NT2/D1 (cell line): ENCODE measurements at places on chromosomes 7 and 10.

- no peak for DNase-seq
Measured at GRCh38 chr10:7285522-7286322, 125.1 kb downstream of the SFMBT2 start.

DNA sequence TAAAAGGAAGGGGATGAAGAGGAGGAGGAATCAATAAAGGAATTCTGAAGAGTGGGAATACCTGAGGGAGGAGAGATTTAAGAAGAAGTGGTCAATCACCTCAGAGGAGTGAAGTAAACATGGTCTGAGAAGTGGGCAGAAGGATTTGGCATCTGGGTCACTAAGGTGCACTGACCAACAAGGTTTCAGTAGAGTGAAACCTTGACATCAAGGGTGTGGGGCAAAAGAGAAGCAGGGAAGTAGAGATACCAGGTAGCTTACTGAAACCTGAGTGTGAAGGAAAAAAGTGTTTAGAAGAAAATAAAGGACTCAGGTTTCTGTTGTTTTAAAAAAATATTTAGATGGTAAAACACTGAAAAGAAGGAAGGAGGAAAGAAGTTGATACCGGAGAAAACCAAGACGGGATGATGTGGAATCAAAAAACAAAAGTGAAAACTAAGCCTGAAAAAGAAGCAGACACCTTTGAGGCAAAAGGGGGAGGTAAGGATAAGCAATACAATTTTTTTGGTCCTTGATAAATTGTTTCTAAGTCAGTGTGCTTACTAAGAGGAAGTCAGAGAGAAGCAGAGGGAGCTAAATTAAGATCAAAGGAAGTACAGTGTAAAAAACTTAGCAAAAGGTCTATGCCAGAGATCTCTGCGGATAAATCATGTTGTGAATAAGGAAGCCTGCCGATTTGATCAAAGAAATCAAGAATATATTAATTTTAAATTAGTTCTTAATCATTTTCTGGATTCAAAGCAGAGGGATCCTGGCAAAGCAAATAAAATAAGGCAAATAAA is 137.2 kb upstream of the GPR22 start:
- DNase-seq: no peak

GRCh38 chr7:47268851-47269836 is 312.8 kb downstream of the TNS3 start:
- no peak for DNase-seq

DNA sequence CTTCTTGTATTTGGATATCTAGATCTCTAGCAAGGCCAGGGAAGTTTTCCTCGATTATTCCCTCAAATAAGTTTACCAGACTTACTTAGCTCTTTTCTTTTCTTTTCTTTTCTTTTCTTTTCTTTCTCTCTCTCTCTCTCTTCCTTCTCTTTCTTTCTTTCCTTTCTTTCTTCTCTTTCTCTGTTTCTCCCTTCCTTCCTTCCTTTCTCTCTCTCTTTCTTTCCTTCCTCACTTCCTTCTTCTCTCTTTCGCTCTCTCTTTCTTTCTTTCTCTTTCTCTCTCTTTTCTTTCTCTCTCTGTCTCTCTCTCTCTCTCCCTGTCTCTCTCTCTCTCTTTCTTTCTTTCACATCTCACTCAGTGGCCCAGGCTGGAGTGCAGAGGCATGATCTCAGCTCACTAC is 37.0 kb downstream of the UPP1 start:
- no peak for DNase-seq

DNA sequence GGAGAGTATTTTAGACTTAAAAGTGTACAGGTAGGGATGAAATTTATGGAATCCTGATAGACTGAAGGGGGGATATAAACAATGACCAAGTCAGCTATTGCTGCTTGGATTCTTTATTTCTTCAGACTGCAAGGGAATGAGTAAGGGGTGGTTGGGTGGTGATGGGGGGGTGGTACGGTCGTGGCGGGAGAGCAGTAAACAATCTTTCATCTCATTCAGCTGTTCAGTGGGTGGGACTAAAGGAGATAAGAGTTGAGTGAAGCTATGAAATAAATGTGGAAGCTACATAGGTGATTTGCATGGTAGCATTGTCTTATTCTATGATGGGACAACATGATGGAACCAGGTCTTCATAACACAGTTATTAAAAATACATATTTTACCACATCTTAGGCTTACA is 1.8 kb downstream of the SEPTIN7 start:
- no peak for DNase-seq

- DNase-seq: peak; percentile 48
Measured at GRCh38 chr10:67788028-67788886, 49.7 kb downstream of the DNAJC12 start.

DNA sequence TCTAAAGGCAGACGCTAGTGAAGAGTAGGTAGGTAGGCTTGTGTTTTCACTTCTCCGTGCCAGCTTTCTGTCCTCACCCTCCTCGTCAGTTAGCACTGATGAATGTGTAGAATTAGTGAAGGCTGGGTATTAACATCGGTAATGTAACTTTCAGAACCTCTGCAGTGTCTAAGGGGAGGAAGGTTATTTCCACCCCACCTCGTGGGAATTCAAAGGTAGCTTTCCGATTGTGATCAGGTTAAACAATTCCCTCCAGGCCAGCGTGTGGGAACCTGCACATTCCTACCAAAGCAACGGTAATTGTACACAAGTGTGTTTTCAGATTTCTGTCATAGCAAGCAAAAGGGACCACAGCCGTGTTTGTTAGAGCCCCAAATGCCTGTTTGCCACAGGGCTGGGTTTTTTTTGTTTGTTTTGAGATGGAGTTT is 405.0 kb upstream of the GALNT17 start:
- no peak for DNase-seq

GRCh38 chr10:71349406-71349805 is 30.3 kb downstream of the SLC29A3 start:
- DNase-seq: no peak

GRCh38 chr10:97590748-97591495 is 1.4 kb downstream of the C10orf62 start:
- no peak for DNase-seq

- DNase-seq: no peak
Measured at GRCh38 chr7:132355048-132355447, 221.2 kb downstream of the PLXNA4 start.

- DNase-seq: no peak
Measured at GRCh38 chr7:11458736-11459483, 373.1 kb downstream of the THSD7A start.

DNA sequence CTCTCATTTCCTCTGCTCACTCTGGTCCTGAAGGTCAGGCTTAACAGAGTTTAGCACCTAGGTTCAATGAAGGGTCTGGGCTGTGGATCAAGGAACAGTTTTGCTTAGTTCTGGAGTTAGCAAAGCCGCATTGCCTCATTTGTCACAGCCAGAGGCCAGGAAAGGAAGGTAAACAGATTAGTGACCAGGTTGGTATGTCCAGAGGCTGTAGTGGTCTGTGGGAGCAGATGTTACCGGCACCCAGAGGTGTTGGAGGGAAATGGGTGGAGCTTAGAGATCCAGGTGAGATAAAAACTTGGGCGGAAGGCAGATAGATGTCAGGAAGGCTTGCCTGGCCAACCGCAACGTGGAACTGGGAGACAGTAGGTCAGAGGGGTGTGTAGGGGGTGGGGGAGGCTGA is 36.6 kb upstream of the ZMIZ2 start:
- DNase-seq: no peak

DNA sequence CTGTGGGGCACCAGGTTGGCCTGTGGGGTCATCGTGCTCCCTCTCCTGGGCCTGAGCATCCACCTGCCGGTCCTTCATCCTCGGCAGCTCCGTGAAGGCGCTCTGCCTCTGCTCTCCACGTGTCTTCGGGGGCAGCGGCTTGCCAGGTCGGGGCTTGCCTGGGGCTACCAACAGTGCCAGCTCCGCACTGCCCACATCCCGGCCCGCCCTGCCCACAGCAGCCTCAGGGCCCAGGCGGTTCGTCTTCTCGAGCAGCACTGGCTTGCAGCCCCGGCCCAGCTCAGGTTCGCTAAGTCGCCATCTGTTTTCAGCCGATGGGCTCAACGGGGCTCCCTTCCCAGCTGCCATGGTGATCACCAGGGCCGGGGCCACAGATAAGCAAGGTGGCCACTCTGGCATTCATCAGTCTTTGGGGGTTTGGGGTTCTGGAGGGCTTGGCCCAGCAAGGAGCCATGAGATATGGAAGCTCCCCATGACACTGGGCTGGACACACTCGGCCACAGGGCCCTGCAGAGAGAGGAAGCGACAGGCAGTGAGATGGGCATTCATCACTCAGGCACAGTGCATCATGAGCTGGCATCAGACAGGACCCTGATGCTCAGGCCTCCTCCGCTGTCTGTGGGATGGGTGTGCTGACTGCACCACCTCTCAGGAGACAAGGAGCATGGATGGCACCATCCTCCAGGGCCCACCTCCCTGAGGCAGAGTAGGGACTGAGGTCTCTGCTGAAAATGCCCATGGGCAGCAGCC is 15.5 kb downstream of the ZNF488 start:
- DNase-seq: no peak

- no peak for DNase-seq
Measured at GRCh38 chr7:120919466-120919865, 31.1 kb upstream of the ING3 start.

DNA sequence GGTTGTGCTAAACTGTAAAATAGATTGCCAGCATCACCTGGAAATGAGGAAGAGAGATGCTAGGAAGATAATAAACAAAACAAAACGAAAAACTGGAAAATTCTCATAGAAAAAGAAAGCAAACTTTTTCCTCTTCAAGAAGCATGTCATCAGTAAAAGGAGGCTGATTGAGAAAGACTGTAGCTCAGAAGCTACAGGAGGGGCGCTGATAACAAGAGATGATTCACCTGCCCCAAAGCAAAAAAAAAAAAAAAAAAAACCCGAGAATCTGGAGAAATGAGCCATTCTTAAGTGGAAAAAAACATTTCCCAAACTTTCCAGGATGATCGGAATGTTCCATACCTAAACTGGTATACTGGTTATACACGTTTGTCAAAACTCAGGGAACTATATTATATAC is 130.5 kb upstream of the C1QL3 start:
- DNase-seq: no peak

GRCh38 chr7:142586611-142587010 is 162.7 kb upstream of the PRSS1 start:
- DNase-seq: no peak

DNA sequence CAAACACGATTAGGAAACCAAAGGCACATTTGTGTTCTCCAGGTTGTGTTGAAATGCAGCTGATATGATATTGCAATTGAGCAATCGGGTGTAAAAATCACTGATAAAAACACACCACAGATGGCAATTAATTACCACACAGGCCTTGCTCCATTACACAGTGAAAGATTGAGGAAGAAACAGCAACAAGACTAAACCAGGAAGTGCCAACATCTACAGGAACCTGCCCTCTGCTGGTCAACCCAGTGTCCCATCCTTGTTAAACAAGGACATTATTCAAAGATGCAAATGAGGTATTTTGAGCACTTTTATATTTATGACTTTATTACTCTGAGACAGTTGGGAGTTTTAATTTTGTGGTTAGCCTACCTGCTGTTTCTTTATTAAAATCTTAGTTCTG is 765.6 kb upstream of the GHITM start:
- peak; percentile 13 for DNase-seq

- DNase-seq: no peak
Measured at GRCh38 chr10:72423426-72423825, 68.7 kb upstream of the DNAJB12 start.

GRCh38 chr7:45092931-45093235 is 4.1 kb upstream of the NACAD start:
- no peak for DNase-seq

GRCh38 chr10:116699471-116700150 is 42.8 kb downstream of the HSPA12A start:
- no peak for DNase-seq

GRCh38 chr10:131532745-131533341 is 221.3 kb upstream of the TCERG1L start:
- DNase-seq: no peak

DNA sequence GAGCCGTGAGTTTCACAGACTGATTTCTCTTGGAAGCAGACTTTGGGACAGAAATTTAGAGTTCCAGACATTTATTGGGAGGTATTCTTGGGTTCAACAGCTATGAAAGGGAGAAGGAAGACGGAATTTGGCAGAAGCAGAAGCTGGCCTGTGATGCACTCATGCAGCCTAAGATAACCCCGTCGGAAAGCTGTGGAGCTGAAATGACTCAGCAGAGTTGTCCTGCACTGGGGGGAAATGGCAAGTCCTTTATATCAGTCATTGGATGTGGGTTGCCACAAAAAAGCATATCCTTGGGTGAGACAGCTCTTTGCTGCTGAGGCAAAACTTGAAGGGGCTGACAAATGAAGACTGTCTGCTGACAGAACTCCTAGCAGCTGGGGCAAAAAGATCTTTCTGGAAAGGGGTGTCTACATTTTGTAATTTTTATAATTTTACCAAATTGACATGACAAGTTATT is 11.5 kb upstream of the MICU1 start:
- DNase-seq: no peak

GRCh38 chr7:55523366-55523765 is 48.9 kb downstream of the VOPP1 start:
- no peak for DNase-seq

GRCh38 chr10:131841661-131842139 is 59.1 kb upstream of the PPP2R2D start:
- DNase-seq: no peak

DNA sequence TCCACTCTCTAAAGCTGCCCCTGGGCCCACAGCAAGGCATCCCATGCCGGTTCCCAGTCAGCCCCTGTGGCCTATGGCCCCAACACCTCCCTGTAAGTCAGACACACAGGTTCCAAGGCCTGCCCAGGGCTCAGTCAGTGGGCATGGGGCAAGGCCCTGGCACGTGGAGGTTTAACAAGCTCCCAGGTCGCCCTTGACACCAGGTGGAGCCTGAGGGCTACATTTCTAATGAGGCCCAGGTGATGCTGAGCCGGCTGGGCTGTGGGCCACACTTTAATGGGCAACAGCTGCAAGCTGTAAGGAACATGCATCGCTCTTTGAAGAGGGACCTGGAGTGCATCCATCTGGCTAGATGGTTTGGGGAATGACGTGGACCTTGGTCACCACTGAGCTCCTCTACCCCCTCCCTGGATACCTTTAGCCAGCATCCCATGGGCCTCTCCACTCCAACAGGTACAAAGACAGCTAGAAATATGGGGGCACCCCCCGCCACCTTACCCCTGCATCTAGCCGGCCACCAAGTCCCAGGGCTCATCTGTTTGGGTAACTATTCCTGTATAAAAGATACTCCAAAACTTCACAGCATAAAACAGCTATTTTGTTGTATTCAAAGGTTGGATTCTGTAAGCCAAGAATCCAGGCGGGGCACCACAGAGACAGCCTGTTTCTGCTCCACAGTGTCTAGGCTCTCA is 122.5 kb downstream of the OAT start:
- DNase-seq: no peak

DNA sequence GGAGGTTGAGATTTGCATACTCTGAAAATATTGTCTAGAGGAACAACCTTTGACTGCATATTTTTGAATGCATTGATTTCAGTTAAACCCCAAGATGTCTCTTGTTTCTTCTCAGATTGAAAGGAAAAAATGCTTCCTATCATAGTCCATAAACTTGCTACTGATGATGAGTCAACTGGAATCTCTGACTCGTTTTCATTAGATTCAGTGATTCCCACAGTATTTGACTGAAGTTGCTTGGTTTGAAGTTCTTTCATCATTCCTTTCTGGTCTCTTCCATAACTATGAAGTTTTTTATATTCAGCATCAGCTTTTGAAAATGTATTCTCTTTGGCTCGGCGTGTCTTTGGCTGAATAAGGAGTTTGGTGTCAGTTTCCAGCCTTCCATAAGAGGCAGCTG is 10.7 kb downstream of the PEX1 start:
- no peak for DNase-seq

GRCh38 chr10:53749439-53749838 is 976.9 kb upstream of the MBL2 start:
- no peak for DNase-seq

GRCh38 chr10:103554488-103555324 is 61.2 kb downstream of the NEURL1 start:
- DNase-seq: no peak
